CD4-positive, CD25-positive, alpha-beta regulatory T cell (primary cell): ENCODE measurements at places on chromosomes 3 and 15. TPM values are rescaled to one million over a fixed set of nuclear protein-coding genes. Genes with fewer than 3 reads are reported as not detected.

MYRIP gene
- not detected for total RNA-seq

MUC4 gene
- not detected for total RNA-seq

DNA sequence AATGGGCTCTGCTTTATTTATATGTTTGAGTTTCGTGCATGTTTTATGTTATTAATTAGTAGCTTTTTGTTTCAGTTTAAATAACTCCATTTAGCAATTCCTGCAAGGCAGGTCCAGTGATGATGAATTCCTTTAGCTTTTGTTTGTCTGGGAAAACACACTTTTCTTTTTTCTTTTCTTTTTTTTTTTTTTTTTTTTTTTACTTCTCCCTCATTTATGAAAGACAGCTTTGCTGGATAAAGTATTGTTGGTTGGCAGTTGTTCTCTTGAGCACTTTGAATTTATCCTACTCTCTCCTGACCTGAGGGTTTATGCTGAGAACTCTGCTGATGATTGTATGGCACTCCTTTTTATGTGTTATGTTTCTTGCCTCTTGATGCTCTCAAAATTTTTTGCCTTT, 35.7 kb downstream of the TMEM39A start:
- no peak for DNase-seq

KLHL6 gene
- 48.2 TPM for total RNA-seq

GRCh38 chr3:184808021-184808420, 3.9 kb upstream of the VPS8 start:
- DNase-seq: peak; percentile 16

- peak; percentile 55 for DNase-seq
Measured at GRCh38 chr3:184727357-184728009, 15.6 kb upstream of the MAGEF1 start.

GRCh38 chr3:43704697-43705096, 14.0 kb downstream of the ABHD5 start:
- DNase-seq: no peak

DNA sequence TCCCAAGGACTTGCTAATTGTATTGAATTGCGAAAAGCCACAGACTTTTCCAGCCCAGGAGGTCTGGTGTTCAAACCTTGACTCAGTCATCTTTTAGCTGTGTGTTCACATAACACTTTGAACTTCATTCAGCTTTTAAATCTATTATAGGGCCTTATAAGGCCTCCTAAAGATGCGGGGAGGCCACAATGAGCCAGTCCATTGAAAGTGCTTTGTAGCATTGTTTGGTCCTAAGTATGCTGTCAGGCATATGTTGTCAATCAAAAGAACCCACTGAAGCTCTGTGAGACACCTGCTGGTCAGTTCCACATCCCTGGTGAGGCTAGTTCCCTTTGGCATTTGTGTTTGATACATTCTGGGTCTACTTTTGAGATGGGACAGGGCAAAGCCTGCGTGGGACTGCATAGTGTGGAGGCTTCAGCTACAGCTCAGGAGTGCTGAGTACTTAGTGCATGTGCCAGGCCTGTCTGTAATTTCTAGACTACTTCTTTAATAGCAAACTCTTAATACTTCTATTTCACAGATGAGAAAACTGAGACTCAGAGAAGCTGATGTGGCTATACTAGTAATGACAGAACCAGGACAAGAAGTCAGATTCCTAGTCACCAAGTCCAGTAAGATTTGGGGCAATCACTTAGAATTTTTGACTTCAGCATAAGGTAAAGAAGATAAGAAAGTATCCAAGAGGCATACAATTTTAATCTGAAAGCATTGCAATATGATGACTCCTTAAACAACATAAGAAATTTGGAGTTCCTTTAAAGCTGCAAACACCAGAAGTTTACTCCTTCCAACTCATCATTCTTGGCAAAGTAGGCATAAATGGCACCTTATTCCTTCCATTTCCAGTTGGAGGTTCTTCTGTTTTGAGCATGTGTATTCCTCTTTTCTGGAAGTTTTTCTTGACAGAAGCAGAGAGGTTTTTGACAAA, 213.0 kb downstream of the PDCD6IP start:
- no peak for DNase-seq

GRCh38 chr3:144754076-144754783, 782.6 kb downstream of the DIPK2A start:
- no peak for DNase-seq

GRCh38 chr3:119977353-119977752, 116.9 kb downstream of the GSK3B start:
- no peak for DNase-seq

DNA sequence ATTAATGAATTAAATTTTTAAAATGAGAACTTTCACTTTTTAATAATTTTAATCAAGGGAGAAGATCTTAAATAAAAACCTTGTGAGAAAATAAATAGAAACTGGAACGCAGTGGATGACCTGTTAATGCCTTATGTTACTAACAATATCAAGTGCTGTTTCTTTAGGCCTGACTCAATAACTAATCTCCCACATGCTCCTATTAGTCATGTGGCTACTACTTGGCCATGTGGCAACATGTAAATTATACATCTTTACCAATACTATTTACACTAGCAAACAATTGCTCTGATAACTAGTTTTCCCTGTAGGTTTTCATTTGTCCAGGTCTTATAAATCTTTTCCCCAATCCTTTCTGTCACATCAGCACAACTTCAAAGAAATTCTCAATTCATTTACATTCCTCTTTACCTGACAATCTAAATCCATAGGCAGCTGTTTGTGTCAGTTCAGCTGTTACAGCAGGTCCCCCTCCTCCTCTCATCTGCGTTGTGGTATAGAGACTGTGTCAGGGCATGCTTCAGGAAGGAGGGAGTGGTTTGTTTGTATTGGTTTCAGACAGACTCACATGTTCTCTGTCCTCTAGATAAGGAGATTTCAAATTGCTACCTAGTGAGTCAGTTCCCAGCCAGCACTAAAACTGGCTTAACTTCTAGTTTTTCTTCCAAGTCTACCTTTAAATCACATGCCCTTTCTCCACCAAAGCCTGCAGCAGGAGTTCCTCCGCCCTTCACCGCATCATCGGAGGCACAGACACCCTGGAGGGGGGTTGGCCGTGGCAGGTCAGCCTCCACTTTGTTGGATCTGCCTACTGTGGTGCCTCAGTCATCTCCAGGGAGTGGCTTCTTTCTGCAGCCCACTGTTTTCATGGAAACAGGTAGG, 11.3 kb upstream of the C3orf52 start:
- DNase-seq: no peak

DNA sequence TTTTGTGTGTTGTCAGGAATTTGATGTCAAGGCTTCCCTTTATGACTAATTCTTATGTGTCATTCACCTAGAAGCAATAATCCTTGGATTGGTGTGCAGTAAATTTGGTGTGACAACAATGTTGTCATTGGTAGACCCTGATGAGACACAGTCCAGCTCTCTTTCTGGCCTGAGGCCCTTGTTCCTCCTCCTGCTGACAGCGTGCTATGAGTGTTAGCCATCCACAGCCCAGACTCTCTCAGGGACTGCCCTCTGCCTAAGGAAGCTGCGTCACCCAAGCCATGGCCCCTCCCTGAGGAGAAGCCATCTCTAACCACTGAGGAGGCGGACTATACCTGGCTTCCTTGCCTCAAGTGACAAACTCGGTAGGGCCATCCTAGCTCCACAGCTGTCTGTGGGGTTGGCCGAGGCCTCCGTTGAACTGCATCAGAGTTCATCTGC, 13.3 kb upstream of the TM4SF1 start:
- DNase-seq: no peak

PLS1 gene
- 1.2 TPM for total RNA-seq
